ENCODE measurements at places on chromosomes 6 and 20.

- no peak for DNase-seq
These were observed 38.5 kb upstream of the NELFCD start for GRCh38 chr20:58942549-58942948.

DNA sequence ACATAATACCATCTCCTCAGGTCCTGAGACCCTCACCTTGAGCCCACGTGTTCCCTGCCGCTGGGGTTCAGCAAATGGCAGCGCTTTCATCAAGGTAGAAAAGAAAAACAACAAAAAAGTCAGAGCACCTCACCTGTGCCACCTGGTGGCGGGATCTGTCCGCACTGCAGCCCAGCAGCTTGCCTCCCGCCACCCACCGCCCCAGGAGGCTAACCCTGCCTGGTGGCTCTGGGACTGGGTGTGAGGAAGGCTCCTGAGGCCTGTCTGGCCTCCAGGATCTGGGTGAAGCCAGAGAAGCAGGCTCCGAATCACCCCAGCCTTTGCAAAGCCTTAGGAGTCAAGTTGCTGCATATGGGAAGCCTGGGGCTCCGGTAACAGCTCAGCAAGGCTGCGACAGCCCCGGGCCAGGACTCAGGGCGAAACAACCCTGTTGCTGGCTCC, 270.8 kb downstream of the BMP7 start:
- no peak for DNase-seq

GRCh38 chr20:49618289-49618688, 50.4 kb upstream of the PTGIS start:
- DNase-seq: no peak

GRCh38 chr20:59378966-59379365, 78.6 kb downstream of the EDN3 start:
- DNase-seq: no peak

- no peak for DNase-seq
These were observed 153.2 kb upstream of the THBS2 start for GRCh38 chr6:169406804-169407203.

DNA sequence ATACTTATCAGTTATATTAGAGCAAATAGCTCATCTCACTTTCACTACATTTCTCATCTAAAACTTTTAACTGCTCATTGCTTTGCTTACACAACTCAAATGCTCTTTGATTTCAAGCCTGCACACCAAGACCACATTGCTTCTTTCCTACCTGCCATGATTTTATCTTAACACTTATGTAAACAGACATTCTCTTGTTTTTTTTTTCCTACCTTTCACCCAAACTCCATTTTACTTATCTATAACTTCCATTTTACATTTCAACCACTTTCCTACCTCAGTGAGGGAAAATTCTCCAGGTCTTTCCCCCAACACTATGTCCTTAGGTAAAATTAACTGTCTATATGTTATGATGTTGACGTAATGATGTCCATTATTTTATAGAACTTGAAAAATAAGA, 24.0 kb downstream of the REPS1 start:
- no peak for DNase-seq

DNA sequence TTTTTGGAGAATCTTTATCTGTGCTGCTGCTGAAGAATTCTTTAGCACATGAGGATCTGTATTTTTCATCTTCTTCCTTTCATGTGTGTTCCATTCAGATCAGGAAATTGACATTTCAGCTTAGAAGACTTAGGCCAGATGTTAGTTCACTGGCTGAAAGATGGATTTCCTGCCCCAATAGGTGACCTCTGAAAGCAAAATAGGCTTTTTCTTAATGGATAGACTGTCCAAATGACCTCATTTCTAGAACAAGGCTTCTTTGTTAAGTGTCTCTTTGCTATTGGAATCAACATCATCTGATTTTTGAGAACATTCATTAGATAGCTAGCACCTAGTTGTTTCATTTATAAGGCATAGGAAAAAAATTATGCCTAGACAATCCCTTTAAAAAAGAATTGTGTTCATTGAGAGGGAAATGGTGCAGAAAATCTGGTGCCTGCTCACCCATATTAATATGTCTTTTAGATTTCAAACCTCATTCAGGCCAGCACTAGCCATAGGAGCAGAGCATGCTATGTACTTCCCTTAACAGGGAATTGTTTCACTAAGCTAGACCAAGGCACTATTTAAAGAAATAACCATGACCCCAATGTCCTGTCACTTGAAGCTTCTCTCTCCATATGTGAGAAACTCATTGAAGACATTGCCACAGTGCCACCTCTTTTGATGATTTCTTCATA, 13.6 kb upstream of the SASH1 start:
- DNase-seq: no peak

GRCh38 chr6:27836141-27836782, 75.9 kb downstream of the OR2B2 start:
- DNase-seq: no peak

DNA sequence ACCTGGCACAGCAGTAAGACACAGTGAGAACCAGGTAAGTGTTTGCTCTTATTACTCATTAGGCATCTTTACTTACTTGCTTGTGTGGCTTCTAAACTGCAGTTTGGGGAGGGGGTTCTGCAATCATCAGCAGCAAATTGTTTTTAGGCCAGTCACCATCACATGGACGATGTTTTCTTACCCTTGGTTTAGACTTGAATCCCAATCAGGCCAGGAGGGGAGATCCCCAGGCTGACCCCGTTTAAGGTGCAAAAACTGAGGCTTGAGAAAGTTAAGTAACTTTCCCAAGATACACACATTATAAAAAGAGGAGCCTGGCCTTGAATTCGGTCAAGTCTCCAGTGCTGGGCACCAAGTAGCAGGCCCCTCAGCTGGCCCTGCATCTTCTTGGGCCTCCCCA, 51.8 kb upstream of the SLC32A1 start:
- no peak for DNase-seq

- no peak for DNase-seq
These were observed 138.4 kb downstream of the SMAP1 start for GRCh38 chr6:70806086-70806485.

DNA sequence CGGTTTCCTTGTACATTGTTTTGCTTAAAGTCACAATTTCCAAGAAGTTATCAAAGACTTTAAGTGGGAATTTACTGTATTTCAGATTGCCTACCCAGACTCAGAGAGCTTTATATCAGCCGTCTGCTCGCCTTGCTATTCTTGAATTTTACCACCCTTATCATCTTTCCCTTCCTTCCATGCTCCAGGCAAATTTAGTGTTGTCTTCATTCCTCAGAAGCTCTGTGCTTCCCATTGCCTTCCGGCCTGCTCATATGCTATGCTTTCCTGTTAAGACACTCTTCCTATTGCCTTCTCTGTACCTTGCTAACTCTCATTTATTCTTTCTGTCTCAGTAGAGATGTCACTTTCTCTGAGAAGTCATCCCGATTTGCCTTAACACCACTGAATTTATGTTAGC, 52.1 kb downstream of the CD2AP start:
- no peak for DNase-seq

DNA sequence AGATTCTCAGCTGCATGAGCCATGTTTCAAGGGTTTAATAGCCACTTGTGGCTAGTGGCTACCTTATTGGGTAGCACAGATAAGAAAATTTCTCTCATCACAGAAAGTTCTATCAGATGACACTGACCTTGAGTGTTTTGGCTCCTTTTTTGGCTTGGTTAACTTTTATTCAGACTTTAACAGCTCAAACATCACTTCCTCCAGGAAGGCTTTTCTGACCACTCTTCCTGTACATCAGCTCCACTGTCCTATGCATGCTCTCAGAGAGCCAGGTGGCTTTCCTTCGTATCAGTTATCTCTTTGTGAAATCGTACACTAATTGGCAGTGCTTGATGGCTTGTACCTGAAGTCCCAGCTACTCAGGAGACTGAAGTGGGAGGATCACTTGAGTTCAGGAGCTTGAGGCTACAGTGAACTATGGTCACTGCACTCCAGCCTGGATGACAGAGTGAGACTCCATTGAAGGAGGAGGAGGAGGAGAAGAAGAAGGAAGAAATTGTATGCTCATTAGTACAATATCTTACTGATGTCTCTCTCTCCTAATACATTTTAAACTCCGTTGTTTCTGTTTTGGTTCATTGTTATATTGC, 10.7 kb downstream of the MAFB start:
- no peak for DNase-seq

GRCh38 chr6:1586861-1587450, 22.8 kb upstream of the FOXC1 start:
- no peak for DNase-seq

- DNase-seq: no peak
These were observed 84.8 kb downstream of the TRMT11 start for GRCh38 chr6:126071000-126071647.

DNA sequence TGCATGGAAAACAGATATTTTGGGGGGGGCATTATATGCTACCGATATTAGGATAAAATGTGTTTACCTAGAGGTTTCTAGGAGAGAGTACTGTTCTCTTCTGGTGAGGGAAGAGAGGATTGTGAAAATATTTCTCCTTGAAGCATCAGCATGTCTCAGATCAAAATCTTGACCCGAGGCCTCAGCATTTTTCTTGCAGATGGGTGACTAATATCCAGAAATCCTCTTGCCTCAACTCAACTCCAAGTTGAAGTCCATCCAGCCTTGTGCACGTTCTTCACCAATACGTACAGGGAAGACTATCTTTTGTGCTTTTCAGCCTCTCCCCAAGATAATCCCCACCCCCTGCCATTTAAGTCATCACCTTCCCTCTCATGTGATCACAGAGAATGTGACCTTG, 59.5 kb downstream of the PRND start:
- no peak for DNase-seq

DNA sequence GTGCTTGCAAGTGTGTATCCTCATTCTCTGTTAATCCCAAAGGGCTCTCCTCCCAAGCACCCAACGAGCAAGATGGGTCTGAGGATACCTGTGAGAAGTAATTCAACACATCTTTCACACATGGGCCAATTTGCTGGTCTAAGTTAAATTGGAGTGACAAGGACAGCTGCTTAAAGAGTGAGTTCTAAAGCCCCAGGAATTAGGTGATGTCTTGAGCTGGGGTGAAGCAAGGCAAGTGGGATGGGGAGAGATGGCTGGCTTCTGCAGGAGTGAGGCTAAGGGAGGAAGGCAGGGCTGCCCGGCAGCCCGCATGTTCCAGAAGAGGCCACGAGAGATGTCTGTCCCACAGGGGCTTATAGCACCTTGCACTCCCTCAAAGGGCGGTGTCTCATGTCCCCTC, 288.5 kb downstream of the CDH26 start:
- no peak for DNase-seq

DNA sequence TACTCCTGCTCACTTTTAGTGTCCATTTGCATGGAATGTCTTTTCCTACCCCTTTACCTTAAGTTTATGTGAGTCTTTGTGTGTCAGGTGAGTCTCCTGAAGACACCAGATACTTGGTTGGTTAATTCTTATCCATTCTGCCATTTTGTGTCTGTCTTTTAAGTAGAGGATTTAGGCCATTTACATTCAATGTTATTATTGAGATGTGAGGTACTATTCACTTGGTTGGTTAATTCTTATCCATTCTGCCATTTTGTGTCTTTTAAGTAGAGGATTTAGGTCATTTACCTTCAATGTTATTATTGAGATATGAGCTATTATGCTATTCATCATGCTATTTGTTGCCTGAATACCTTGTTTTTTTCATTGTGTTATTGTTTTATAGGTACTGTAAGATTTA, 113.8 kb downstream of the AIG1 start:
- DNase-seq: no peak

DNA sequence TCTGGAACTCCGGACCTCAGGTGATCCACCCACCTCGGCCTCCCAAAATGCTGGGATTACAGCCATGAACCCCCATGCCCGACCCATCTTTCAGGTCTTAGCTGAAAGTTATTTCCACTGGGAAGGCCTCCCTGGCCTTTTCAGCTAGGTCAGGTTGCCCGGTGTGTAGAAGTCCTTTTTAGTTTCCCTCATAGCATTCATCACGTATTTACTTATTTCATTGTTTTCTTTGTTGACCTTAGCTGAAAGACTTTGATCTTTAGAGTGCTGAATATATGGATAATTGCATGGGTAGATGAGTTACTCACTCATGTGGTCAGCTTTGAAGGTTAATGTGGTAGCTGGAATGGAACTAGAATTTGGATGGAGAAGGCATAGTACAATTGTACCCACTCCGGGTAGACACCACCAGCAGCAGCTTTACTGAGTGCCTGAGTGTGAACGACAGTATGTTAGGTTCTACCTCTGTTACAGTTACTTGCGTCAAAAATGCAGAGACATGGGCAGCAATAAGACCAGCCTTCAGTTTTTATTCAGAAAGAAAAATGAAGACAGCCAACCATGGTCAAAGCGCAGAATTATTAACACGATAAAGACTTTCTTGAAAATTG, 9.1 kb downstream of the KIZ start:
- DNase-seq: no peak

GRCh38 chr6:27119329-27119728, 128.2 kb upstream of the PRSS16 start:
- DNase-seq: no peak

DNA sequence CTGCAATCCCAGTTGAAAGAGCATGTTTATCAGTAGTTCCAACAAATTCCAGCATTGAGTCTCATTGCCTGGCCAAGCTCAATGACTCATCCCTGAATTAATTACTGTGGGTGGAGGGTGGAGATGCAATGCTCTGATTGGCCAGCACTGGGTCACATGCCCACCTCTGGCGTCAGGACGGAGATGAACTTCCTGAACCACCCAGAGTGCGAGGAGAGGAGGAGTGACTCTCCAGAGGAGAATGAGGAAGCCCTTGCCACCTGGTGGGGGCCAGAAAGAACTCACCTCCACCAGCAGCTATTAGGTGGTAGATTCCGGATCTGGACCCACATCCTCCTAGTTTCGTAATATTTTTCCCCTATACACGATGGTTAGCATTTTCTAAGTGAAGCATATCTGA, 283.9 kb downstream of the TBC1D7 start:
- no peak for DNase-seq

- DNase-seq: no peak
These were observed 74.2 kb downstream of the SLC22A23 start for GRCh38 chr6:3382326-3383279.

DNA sequence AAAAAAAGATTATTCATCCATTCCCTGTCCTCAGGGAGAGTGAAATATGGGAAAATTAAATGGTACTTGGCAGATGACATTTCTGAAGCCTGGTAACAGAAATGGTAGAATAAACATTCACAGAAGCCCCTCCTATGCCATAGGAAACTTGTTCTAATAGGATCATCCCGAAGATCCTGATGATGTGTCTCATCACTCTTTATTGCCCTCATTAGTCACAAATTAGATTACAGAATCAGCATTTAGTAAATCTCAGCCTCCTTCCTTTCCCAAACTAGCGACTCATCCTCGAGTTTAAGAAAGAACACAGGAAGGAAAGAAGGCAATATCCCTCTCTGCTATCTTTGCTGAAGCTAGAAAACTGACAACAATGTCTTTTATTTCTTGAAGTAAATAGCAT, 154.4 kb downstream of the TMEM200A start:
- no peak for DNase-seq

All from SHP77 treated with DMSO at 0.1 percent for 48 hours (cell line).